Kidney (tissue), 22 donors: ENCODE measurements at places on chromosomes 16 and 17. TPM values are rescaled to one million over a fixed set of nuclear protein-coding genes. Genes with fewer than 3 reads are reported as not detected.

- no peak for DNase-seq
These were observed 97.8 kb downstream of the CLEC16A start for GRCh38 chr16:11042191-11042590.

DNA sequence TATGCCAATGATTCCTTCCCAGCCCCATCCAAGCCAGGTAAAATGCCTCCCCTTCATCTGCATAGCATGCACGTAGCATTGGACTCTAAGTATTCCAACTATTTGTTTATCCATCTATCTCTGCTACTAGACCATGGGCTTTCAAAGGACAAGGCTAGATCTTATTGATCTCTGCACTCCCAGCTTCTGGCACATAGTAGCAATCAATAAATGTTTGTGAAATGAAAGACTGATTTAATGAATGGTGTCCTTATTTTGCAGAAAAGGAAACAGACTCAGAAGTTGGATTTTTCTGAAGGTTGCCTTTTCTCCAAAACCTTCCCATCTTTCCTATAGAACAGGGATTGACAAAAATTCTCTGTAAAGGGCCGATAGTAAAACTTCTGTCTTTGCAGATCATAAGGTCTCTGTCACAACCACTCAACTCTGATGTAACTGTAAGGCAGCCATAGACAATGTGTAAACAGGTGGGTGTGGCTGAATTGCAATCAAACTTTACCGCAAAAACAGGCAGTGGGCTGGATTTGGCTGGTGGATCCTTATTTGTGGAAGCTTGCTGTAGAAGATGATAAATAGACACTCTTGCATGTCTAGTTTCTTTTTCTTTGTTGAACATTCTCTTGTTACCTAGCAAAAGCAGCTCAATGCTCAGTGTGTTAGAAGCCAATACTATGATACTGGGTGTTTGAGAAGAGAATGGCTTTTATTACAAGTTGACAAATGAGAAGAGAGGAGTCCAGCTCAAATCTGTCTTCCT is 7.6 kb upstream of the CMTR2 start:
- no peak for DNase-seq

DNA sequence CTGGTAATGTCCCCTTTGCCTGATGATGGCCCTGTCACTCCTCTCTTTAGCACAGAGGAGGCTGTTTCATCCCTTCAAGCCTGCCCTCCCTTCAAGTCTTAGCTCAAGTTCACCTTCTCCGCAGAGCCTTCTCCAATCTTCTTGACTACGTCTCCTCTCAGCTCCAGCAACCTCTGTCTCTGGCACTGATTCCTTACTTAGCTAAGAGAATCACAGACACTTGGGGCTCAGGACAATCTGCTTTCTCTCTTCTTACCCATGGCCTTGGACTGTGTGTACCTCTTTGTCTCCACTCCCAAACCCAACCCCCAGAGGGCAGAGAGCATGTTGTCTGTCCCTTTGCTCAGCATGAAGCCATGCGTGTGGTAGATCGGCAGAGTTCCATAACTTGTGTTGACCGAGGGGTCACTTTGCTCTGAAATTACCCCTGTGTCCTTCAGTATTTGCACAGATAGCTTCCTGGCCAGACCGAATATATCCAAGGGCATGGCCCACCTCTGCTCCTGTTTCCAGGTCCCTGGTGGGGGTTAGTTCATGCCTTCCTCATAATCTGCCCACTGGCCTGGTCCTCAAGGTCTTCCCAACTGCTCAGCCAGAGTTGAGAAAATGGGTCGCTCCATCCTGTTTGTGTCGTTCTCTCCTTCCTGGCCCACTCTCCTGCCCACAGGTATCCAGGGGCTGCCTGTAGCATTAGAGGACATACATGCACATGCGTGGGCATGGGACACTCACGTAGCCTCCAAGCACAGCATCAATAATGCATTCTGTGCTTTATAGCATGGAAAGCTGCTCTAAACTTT is 41.6 kb downstream of the MAPT start:
- DNase-seq, result no peak

GRCh38 chr17:34886831-34887230 is 74.4 kb downstream of the CCT6B start:
- DNase-seq, result no peak

DNA sequence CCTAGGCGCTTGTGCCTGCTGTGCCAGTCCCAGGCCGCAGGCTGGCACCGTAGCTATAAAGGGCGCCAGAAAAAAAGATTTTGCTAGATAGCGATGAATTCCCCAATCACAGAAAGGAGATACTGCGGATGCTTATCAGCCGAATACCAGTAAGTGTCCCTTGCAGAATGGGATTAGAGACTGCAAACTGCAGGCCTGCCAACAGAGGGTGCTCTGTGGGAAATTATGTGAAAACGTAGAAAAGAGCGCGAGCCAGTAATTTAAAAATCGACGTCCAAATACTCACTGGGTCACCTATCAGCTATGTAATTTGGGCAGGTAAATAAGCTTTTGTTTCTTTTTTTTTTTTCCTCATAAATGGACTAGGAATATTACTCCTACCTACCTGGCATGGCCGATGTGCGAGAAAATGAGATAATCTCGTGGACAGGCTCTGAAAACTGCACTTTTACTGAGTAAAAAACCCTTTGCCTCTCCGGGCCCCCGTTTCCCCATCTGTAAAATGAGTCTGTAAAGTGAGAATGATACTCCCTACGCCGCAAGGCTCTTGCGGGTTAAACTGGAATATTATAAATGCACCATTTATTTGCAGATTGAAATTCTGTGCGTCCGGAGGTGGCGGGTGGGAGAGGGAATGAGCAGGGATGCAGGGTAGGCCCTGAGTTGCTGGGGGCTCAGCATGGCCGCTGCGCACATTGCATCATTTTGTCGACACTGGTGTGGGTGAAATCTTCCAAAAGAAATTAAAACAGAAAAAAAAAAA is 1.2 kb upstream of the COG1 start:
- DNase-seq, result peak; percentile 87

GRCh38 chr16:58399718-58400633 is 7.7 kb downstream of the GINS3 start:
- DNase-seq, result no peak

GRCh38 chr17:39677542-39678339 is 9.5 kb downstream of the PNMT start:
- DNase-seq, result peak; percentile 93

- no peak for DNase-seq
These were observed 2.9 kb upstream of the RNPS1 start for GRCh38 chr16:2270588-2271470.

DNA sequence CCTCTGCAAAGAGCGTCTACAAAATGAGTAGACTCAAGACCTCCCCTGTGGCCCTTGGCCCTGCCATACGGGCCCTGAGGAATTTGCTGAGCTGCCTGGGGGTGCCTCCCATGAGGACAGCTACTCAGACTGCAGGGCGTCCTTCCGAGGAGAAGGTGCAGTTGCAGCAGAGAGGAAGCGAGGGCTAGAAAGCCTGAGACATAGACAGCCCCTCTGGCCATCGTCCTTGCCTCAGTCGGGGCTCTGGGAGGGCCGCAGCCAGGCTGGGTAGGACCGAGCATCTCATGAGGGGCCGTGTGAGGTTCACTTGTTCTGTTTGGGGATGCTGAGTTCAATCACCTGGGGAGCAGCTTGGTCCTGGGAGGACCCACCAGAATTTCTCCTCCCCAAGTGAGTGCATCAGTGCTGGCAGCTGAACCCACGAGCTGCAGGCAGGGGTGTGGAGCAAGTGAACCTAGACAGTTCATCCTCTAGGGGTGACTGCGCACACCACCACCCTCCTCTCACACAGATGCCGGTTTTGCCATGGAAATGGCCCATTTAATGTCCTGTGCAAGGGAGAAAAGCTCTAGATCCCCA is 20.3 kb downstream of the RAB11FIP4 start:
- no peak for DNase-seq

DNA sequence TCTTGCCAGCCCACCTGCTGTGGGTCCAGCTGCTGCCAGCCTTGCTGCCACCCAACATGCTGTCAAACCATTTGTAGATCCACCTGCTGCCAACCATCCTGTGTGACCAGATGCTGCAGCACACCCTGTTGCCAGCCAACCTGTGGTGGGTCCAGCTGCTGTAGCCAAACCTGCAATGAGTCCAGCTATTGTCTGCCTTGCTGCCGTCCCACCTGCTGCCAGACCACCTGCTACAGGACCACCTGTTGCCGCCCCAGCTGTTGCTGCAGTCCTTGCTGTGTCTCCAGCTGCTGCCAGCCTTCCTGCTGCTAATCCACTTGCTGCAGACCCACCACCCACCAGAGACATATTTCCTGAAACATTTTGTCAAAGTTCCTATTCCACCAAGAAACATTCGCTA is 641 bp downstream of the KRTAP9-1 start:
- DNase-seq, result no peak

DNA sequence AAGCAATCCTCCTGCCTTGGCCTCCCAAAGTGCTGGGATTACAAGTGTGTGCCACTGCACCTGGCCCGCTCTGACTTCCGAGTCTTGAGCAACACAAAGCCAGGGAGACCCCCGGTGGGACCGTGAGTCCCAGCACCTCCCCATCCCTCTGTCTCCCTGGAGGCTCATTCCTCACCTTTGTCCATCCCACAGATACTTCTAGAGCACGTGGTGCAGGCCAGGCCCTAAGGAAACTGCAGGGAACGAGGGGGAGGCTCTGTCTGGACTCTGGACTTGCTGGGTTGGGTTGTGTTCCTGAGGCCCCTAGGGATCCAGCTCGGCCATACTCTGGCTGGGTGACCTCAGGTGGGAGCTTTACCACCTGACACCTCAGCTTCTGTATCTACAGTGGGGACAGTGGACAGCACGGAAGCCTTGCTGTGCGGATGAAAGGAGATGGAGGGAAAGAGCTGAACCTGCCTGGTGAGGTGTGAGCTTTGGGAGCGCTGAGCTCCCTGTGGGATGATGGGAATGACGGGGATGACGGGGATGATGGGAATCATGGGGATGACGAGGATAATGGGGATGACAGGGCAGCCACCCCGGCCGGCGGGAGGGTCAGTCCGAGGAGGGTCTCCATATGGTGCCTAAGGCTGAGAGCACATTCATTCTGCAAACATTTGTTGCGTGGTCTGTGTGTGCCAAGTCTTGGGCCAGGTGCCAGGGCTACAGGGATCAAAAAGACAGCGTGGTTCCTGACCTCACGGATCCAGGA is 26.6 kb downstream of the C16orf74 start:
- DNase-seq, result no peak

DNA sequence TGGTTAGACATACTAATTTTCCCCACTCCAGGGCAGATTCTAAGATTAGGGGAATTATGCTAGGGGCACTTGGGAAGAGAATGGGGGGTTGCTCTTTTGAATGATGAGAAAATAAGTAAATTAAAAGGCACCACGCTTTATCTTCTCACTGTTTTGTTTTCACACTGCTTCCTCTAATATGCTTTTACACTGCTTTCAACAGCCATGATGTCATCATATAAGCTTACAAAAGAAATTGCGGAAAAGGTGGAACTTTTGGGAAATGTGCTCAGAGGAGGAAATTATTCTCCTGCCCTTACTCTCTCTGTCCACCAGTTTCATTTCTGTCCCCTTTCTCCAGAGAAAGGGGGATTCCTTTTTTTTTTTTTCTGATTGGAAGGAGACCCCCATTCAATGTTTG is 308.2 kb downstream of the TOX3 start:
- DNase-seq, result no peak

Gene CLEC18B
- total RNA-seq, result 5.3 TPM

Gene CD7
- 9.2 TPM for total RNA-seq

Gene SLFN12L
- total RNA-seq, result 6.2 TPM

Gene PRM1
- total RNA-seq, result not detected

Gene LPO
- not detected for total RNA-seq

Gene PYDC1
- not detected for total RNA-seq

Gene TBC1D3D
- total RNA-seq, result 0.28 TPM

Gene TOB1
- total RNA-seq, result 141 TPM

Gene SLC6A2
- 0.09 TPM for total RNA-seq
